ENCODE measurements at places on chromosomes 4 and X.

DNA sequence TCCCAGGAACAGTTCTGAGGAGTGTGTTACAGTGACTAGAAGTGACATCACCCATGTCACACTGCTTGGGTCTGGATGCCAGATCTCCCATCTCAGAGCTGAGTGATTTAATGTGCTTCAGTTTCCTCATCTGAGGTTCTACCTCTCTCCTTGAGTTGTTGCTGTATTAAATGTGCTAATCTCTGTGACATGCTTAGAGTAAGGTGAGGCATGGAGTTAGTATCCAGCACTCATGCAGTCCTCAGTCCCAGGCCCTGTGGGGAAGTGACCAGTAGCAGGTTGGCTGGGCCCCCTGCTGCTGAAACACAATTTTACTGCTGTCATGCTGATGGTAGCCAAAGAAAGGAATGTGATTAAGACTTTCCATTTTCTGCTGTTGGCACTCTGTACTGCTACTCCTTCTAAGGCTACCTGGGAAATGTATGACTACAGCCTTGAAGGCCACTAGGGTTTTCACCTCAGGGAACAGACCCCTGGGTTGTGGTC lies 639.6 kb downstream of the MID1IP1 start:
- no peak for DNase-seq

- no peak for DNase-seq
Observed at GRCh38 chr4:169115897-169116254, 105.8 kb upstream of the CBR4 start.

DNA sequence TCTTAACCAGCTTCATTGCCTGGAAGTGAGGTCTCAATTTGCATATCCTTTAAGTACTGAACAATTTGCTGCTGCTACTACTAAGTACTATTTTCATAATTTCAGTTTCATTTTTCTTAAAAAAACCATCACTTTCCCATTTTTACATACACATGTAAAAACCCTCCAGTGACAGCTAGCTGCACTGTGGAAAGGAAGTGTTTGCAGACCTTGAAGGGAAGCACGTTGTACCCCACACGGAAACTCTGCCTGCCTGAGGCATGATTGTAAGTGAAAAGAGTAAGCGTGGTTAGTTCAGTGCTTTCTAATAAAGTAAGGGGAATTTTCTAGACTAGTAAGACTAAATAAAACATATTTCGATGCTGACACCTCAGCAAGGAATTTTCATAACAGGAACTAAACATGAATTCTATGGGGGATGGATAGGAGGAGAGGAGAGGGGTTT lies 103.6 kb downstream of the RAPGEF2 start:
- DNase-seq = peak; percentile 11

GRCh38 chr4:97235521-97235920 lies 907.8 kb downstream of the STPG2 start:
- no peak for DNase-seq

- no peak for DNase-seq
Observed at GRCh38 chrX:108359806-108360602, 78.2 kb downstream of the COL4A6 start.

- no peak for DNase-seq
Observed at GRCh38 chrX:19863857-19864223, 23.6 kb downstream of the SH3KBP1 start.
